ENCODE measurements at places on chromosomes 12 and 14. TPM values are rescaled to one million over a fixed set of nuclear protein-coding genes. Genes with fewer than 3 reads are reported as not detected.
A peak's percentile ranks its signal among the peaks of the same experiment; 100 is the strongest.

GRCh38 chr12:19971361-19972280 lies 396.7 kb upstream of the PDE3A start:
- H3K4me3 ChIP-seq = no peak overlapping the region
- no peaks in the 10 kb centered on the region for H3K36me3 ChIP-seq
- H3K27ac ChIP-seq = peak overlapping the region; percentile 87
- no peaks in the 10 kb centered on the region for H3K27me3 ChIP-seq

- no peak for DNase-seq
- peaks cover 2% of the 10 kb centered on the region for H3K27me3 ChIP-seq
- H3K4me3 ChIP-seq = no peak overlapping the region
- no peaks in the 10 kb centered on the region for H3K36me3 ChIP-seq
- no peaks in the 10 kb centered on the region for H3K4me1 ChIP-seq
Measured at GRCh38 chr12:46103559-46104383, 113.4 kb upstream of the SCAF11 start.

The TXNDC16 gene
- total RNA-seq = 11.1 TPM

GRCh38 chr12:105865886-105866285 lies 272.9 kb downstream of the NUAK1 start:
- H3K27ac ChIP-seq = peak overlapping the region; percentile 84
- H3K4me1 ChIP-seq = peaks cover 22% of the 10 kb centered on the region
- no peak for DNase-seq
- H3K4me3 ChIP-seq = no peak overlapping the region

- peaks cover 6% of the 10 kb centered on the region for H3K27me3 ChIP-seq
- H3K4me1 ChIP-seq = peaks cover 24% of the 10 kb centered on the region
- DNase-seq = no peak
- no peak overlapping the region for H3K4me3 ChIP-seq
- no peak overlapping the region for H3K27ac ChIP-seq
Measured at GRCh38 chr12:65505386-65506121, 227.1 kb downstream of the MSRB3 start.

The BDKRB1 gene
- total RNA-seq = not detected

The TRHDE gene
- total RNA-seq = 0.66 TPM

DNA sequence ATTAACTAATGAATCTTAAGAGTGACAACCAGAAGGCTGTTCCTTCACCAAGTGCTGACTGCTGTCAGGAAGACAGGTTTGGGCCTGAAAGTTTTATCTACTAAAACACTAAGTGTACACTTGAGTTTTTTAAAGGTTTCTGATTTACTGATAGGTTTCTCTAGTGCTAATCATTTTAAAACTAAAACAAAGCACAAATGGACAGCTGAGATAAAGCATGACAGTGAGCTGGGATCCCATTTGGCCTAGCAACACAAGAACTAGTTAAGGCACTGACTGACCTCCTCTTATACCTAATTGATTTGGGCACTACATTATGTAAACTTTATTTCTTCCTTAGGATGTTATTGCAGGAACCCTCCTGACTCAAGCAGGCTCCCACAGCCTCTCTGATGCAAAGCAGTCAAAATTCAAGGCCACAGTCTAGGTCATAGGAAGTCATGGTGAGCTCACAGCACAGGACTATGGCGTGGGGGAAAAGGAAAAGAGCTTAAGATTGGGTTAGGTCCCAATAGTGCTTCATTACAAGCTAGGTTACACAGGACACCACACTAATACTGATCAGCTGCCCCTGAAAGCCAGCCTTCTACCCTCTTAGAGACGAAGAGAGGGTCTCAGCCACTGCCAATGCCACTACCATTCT lies 3.5 kb downstream of the STXBP6 start:
- no peaks in the 10 kb centered on the region for H3K36me3 ChIP-seq
- no peak for DNase-seq
- H3K27ac ChIP-seq = no peak overlapping the region
- H3K4me3 ChIP-seq = peak overlapping the region; percentile 14
- H3K4me1 ChIP-seq = peaks cover 17% of the 10 kb centered on the region

DNA sequence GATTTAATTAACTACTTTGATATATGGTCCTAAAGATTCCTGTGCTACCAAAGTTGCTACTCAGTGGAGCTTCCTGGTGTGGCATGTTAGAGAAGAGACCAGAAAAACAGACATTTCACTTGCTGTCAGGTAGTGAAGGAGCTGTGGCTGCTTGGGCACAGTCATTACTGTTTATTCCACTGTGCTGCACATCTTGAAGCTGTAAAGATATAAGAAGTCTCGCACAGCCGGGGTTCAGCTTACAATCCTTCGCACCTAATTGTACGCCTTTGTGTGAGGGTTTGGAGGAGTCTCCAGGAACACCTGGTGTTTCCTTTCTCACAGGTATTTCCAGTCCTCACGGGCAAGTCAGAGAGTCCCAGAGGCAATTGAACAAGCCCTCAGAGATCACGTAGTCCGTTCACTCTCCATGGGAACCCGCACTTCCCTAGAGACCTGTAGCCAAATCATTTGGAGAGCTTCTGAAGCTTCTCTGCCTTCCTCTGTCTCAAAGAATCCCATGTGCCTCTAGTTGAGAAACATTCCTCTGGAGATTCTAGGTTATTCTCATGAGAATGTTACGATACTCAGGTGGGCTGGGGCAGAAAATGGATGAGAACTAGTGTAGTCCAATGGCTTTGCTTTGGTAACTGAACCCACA lies 4.1 kb downstream of the EVL start:
- no peak overlapping the region for H3K27ac ChIP-seq
- H3K4me1 ChIP-seq = peaks cover 46% of the 10 kb centered on the region

DNA sequence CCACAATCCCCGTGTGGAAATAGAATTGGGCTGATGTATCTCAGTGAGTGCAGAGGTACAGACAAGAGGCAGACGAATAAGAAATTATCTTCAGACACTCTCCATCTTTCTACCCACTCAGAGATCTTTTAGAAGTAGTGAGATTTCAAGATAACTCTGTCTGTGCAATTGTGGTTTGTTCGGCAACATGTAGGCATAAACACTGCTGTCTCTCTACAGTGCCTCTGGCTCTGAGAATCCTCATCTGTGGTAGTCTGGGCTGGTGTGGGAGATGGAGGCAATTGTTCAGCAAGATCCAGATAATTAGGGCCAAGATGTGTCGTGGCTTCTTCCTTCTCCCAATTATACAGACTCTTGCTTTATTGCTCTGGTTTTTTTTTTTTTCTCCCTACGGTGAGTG lies 3.1 kb downstream of the HOXC13 start:
- no peaks in the 10 kb centered on the region for H3K4me1 ChIP-seq
- no peak overlapping the region for H3K4me3 ChIP-seq
- H3K36me3 ChIP-seq = no peaks in the 10 kb centered on the region
- peaks cover 98% of the 10 kb centered on the region for H3K27me3 ChIP-seq

DNA sequence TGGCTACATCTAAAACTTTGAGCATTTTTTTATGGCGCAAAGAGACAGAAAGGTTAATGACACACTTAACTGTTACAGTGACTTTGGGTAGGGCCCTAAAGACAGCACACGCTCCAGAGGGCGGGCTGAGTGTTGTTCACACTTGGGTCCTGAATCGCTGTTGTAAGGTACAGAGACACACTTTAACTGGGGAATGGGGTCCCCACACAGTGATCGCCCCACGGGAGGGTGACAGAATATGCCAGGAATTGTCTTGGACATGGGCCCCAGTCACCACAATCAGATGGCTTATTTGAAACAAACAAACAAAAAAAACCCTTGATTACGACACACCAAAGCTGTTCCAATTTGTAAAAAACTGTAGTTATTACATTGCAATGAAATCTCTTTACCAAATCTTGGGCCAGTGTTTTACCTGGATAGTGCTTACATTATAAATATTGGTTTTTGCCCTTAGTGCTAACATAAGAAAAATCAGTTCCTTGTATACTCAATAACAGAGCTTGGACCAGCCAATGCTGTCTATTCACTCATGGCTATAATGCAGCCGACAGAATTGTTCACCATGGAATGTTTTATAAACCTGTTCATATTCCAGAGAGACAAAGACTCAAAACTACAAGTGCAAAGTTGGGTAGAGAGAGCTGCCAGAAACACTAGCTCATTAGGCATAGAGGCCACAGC lies 28.3 kb downstream of the KCTD10 start:
- H3K4me3 ChIP-seq = no peak overlapping the region
- H3K27me3 ChIP-seq = no peaks in the 10 kb centered on the region
- H3K36me3 ChIP-seq = no peaks in the 10 kb centered on the region
- H3K27ac ChIP-seq = peak overlapping the region; percentile 77

DNA sequence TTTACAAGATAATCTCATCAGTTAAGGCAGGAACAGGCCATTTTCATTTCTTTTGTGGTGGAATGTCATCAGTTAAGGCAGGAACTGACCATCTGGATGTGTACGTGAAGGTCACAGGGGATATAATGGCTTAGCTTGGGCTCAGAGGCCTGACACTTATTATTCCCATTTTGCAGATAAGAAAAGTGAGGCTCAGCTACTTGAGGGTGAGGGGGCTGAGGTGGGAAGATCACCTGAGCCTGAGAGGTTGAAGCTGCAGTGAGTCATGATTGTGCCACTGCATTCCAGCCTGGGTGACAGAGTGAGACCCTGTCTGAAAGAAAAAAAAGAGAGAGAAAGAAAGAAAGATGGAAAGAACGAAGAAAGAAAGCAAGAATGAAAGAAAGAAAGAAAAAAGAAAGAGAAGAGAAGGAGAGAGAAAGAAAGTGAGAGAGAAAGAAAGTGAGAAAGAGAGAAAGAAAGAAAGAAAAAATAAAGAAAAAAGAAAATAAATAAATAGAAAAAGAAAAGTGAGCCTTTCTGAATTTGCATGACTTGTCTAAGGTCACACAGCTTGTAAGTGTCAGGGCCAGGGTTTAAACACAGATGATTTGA lies 142.0 kb downstream of the TMEM30B start:
- DNase-seq = no peak
- no peak overlapping the region for H3K27ac ChIP-seq

The HOXC9 gene
- total RNA-seq = 6.3 TPM

The SLC10A1 gene
- total RNA-seq = not detected

DNA sequence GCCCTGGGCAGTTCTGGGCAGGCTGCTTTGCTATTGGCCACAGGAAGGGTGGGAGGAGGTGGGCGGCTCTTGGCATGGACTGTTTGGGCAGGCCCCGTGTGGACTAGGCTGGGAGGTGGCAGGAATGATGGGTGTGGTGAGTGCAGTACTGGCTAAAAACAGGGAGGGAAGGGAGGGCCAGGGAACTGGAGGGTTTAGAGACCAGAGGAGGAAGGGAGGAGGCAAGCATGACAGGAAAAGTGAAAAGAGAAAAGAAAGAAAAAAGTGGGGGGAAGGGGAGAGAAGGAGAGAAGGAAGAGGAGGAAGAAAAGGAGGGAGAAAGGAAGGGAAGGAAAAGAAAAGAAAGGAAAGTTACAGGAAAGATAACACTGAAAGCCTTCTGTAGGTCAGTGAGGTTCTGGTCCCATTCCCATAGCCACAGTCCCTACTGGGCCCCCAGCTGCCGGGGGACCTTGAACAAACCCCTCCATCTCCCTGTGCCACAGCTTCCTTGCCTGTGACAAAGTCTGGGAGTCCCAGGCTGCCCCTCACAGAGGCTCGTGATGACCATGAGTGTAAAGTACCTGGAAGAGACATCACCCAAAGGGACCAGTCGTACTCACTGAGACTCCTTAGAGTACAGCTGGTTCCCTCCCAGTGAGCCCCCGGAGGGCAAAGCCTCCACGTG lies 1.1 kb upstream of the C14orf132 start:
- H3K27me3 ChIP-seq = peaks cover 41% of the 10 kb centered on the region
- H3K36me3 ChIP-seq = peaks cover 2% of the 10 kb centered on the region
- peak overlapping the region; percentile 72 for H3K4me3 ChIP-seq
- H3K4me1 ChIP-seq = peaks cover 33% of the 10 kb centered on the region
- no peak for DNase-seq

GRCh38 chr14:49464885-49465284 lies 121.3 kb downstream of the RPS29 start:
- no peaks in the 10 kb centered on the region for H3K27me3 ChIP-seq
- no peak overlapping the region for H3K27ac ChIP-seq
- no peak for DNase-seq
- peaks cover 23% of the 10 kb centered on the region for H3K4me1 ChIP-seq
- H3K36me3 ChIP-seq = no peaks in the 10 kb centered on the region

The C12orf54 gene
- total RNA-seq = not detected

DNA sequence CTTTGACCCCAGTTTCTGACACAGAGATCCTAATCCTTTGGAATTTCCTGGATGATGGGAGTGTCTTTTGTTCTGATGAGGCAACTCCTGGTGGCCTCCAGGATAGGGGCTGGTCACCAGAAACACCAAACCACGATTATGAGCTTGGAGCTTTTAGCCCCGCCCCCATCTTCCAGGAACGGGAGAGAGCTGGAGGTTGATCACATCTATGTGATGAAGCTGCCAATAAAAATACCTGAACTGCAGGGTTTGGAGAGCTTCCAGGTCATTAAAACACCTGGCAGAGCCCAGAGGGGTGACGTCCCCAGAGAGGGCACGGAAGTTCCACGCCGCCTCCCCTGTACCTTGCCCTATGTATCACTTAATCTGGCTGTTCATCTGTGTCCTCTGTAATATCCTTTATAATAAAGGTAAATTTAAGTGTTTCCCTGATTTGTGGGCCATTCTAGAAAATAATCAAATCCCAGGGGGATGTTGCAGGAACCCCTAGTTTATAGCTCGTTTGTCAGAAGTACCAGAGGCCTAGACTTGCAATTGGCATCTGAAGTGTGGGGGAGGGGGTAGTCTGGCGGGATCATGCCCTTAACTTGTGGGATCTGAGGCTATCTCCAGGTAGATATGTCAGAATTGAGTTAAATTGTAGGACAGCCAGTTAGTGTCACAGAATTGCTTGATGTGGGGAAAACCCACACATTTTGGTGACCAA lies 21.2 kb downstream of the APPL2 start:
- peaks cover 7% of the 10 kb centered on the region for H3K4me1 ChIP-seq
- H3K4me3 ChIP-seq = no peak overlapping the region
- DNase-seq = no peak
- H3K36me3 ChIP-seq = peaks cover 23% of the 10 kb centered on the region
- peak overlapping the region; percentile 66 for H3K27ac ChIP-seq

The ZFHX2 gene
- 11.0 TPM for total RNA-seq

DNA sequence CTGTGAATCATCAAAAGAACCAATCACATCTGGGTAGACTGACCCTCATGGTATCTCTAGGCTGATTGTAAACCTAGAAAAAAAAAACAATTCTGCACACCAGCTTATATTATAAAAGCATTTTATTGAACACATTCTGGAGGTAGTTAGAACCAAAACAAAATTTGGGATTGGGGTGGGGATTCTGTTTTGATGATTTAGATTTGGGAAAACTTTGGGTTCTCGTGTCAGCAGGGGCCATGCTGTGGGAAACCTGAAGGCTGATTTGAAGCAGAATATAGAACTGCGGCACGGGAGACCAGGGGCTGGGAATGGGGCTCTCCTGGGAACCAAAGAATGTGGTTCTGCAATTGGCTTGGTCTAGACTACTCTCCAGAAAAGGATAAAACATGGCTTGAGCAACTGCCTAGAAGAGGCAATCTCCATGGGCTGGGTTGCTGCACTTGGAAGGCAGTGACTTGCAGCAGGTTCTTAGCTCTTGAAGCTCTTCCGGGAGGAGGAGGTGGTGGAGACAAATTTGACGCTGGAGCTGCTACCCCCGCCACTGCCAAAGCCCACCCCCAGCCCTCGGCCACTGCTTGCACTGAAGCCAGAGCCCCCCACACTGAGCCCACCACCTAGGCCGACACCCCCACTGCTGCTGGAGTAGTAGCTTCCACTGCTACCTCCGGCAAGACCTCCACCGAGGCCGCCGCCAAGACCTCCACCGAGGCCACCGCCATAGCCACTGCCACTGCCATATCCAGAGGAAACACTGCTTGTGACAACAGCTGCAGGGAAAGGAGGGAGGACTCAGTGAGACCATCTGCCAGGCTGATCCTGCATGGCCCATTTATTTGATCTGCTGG lies 5.5 kb downstream of the KRT5 start:
- no peak for DNase-seq
- peaks cover 14% of the 10 kb centered on the region for H3K27me3 ChIP-seq
- H3K4me1 ChIP-seq = no peaks in the 10 kb centered on the region
- no peak overlapping the region for H3K4me3 ChIP-seq
- no peaks in the 10 kb centered on the region for H3K36me3 ChIP-seq

Measured in neural crest cell (in vitro differentiated cells).